ENCODE measurements at places on chromosomes 2 and 18.

DNA sequence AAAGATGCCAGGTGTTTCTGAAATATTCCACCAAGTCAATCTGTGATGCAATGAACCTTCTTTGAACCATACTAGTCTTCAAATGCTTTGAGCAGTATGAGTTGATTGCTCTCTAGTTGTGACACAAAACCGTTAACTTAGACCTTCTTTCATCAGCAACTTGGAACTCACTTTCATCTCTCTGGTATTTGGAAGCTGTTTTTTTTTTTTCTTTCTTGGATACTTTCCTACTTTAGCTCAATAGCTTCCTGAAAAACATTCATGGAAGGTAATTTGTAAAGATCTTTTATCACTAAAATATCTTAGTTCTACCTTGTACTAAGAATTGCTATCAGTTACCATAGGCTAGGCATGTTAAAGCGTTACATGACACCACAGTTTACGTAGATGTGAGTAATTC is 1071.9 kb upstream of the CHAC2 start:
- no peak for DNase-seq

GRCh38 chr2:70330476-70330875 is 28.6 kb upstream of the FAM136A start:
- no peak for DNase-seq

- peak; percentile 46 for DNase-seq
These were observed 1056.6 kb upstream of the CHAC2 start for GRCh38 chr2:52710810-52711618.

DNA sequence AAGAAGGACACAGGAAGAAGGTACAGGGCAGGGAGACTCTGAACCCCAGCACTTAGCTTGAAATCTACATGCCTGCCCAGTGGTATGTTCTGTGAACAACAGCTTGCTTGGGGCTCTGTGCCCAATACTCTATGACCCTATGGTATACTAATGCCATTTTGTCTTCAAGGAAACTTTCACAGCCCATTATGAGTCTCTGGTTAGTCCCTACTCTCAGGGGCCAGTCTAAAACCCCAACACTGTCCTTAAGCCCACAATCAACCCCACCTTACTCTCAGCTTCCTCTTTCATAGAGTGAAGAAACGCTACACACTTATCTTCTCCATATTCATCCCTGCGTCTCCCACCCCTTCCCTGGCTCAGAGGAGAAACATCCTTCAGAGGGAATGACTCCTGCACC is 16.0 kb downstream of the NEB start:
- no peak for DNase-seq

DNA sequence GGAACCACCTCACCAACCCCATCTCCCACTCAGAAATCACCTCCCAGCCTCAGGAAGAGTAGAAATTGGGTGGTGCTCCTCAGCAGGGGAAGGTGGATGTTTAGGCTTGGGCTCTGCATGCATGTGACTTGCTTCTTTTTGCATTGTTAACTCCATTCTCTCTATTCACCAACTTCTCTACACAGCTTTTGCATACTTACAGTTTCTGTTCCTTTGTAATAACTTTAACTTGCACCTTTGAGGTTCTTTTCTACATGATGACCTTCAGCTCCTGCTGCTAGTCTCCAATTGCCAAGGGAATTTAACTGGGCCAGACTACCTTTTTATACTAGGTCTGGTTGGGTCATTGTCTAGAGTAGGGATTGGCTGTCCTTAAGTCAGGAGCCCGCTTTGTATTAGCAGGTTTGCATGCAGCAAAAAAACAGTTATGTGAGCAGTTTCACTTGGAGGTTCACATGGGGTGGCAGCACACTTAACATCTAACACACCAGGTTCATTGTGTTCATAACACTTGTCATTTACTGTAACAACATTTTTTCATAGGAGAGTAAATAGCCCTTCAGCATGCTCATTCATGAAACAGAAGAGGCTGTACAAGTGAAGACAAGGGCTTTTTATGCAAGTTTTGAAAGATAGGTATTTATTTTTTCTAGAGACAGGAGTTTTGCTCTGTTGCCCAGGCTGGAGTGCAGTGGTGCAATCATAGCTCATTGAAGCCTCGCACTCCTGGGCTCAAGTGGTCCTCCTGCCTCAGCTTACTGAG is 12.0 kb downstream of the MRPL35 start:
- DNase-seq = no peak

- DNase-seq = no peak
These were observed 274.8 kb downstream of the SS18 start for GRCh38 chr18:25815659-25816058.

GRCh38 chr18:3741333-3741732 is 291.4 kb downstream of the TGIF1 start:
- DNase-seq = no peak

DNA sequence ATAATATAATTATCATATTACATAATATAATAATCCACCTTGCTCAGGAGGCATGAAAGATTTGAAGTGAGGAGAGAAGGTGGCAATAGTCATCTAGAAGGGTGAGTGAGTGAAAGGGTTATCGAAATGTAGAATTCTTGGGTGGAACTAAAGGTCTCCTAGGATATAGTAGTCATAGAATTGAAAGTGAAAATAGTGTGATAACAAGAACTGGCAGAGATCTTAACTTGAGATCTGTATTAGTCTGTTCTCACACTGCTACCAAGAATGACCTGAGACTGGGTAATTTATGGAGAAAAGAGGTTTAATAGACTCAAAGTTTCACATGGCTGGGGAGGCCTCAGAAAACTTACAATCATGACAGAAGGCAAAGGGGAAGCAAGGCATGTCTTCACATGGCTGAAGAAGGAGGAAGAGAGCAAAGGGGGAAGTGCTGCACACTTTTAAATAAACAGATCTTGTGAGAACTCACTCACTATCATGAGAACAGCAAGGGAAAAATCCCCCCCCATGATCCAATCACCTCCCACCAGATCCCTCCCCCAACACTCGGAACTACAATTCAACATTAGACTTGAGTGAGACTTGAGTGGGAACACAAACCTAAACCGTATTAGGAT is 351.5 kb downstream of the NR4A2 start:
- DNase-seq = no peak

DNA sequence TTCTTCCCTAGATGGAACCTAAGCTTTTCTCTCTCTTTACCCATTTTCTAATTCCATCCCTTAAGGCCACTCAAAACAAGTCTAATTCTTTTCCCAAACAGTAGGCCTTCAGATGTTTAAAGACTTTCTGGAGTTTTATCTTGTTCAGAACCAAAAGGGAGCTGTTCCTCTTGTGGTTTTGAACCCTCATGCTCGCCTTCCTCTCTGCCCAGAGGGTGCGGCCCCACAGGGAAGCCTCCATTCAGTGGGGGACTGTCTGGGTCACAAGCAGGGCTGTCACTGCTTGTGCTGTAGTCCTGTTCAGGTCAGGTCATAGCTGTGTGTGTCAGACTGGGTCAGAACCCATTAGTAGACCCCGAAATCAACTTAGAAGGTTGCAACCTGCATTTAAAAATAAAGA is 56.5 kb downstream of the TET3 start:
- DNase-seq = no peak

GRCh38 chr2:217919781-217920351 is 82.9 kb downstream of the TNS1 start:
- no peak for DNase-seq

- no peak for DNase-seq
These were observed 84.8 kb downstream of the SH3RF3 start for GRCh38 chr2:109213646-109214433.

DNA sequence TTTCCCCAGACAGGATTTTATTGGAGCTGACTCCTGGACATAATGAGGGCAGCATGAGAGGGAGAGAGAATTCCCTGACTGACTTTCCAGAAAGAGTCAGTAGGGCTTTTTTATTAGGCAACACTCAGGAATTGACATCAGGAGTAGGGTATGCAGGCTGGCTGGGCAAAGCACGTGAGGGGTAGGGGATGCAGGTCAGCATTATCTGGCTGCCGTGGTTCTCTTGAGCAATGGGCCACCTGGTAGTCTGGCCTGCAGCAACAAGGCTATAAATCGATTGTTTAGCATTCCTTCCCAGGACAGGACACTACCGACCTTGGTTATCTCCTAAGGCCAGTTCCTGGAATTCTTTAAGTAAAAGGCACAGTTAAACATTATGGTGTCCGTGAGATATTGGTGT is 160.8 kb upstream of the AGAP1 start:
- no peak for DNase-seq

- no peak for DNase-seq
These were observed 8.5 kb upstream of the PAX3 start for GRCh38 chr2:222307143-222307756.

DNA sequence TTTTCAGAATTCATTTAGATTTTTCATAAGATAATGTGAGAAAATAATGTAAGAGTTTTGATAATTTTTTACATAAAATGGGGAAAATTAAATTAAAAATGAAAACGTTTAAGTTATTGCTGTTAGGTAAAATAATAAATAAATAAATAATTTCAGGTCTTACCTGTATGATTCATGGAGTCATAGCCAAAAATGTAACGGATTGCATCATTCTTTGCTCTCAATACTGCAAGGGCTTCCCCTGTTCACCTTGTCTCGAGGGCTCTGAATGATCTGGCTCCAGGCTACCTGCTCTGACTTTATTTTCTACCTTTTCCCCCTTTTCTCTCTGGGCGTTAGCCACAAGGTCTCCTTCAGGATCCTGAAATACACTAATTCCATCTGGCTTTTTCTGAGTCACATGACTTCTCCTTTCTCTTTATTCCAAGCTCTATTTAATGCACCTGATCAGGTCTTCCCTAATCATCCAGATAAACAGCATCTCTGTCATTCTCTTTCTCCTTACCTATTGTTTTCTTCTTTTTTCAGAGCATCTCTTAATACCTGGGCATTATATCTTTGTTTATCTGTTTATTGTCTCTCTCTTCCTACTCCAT is 30.0 kb upstream of the CFAP36 start:
- DNase-seq = no peak

DNA sequence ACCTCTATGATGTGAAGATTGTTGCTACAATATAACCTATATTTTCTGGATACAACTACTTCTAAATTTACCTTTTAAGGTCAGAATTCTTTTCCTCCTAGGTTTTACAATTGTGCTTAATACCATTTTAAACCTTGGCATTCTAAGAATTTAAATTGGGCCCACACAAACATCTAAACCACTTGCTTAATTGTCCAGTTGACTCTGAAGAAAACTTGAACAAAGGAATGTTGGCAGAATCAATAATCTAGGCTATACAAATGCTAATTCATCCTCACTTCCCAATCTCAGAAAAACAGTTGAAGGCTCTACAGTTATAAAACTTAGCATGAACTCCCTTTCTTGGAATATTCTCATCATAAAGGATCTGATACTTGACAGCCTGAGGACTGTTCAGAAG is 84.3 kb downstream of the RPRM start:
- DNase-seq = no peak

DNA sequence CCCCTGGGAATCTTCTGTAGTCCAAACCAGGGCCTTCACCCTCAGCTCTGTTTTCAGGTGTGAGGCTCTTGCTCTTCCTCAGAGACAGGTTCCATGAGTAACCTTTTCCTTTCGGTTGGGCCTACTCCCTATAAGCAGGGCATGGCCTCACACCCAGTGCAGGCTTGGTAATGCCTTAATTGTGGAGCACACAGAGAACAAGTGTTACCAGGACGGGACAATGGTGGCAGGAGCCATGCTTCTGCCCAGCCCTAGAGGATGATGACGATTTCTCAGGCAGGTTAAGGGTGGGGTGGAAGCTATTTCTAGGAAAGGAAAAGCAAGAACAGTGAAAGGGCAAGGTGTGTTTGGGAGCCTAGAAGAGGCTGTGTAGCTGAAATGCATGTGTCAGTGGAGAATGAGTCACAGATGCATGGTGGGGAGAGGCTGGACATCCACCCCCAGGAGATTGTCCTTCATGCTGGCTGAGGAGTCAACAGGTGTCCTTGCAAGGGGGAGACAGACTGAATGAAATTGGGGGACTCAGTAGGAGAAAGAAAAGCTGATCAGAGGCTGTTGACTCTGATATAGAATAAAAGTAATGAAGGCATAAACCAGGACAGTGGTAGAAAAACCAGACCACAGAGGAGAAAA is 22.0 kb upstream of the SERPINB12 start:
- DNase-seq = no peak

DNA sequence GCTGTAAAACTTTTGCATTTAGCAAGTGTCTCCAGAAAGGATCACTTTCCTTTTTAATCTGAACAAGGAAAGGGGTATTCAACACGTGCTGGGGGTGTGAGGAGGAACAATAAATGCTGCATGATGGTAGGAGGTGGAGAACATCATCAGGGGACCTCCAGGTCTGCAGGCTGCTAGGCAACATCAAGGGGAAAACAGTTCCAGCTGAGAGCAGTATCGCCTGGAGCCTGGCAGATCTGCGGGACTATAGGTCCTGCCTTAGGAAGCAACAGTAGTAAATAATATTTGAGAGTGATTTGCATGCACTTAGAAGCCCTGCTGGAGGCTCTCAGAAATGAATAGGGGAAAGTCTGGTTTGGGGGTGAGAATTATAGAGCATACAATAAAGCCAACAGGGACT is 175.6 kb downstream of the SUCLG1 start:
- no peak for DNase-seq

DNA sequence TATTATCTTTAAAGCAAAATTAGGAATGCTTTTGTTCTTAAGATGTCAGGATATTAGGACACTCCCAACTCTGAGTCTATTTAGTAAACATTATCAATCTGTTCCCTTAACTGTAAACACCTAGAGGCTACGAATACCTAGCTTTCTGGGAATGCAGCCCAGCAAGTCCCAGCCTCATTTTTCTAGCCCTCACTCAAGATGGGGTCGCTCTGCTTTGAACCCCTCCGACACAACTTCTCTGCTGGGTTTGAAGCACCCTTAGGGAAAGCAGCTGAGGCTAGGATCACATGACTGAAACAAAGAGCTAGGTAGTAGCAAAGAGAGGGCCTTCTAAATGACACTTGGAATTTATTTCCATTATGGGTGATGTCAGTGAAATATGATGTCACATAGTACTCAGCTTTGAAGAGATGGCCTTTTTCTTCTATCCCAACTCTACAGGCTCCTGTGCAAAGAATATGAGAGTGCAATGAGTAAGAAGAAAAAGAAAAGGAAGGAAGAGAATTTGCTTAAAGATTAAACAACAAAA is 114.7 kb downstream of the CSRNP3 start:
- DNase-seq = no peak

DNA sequence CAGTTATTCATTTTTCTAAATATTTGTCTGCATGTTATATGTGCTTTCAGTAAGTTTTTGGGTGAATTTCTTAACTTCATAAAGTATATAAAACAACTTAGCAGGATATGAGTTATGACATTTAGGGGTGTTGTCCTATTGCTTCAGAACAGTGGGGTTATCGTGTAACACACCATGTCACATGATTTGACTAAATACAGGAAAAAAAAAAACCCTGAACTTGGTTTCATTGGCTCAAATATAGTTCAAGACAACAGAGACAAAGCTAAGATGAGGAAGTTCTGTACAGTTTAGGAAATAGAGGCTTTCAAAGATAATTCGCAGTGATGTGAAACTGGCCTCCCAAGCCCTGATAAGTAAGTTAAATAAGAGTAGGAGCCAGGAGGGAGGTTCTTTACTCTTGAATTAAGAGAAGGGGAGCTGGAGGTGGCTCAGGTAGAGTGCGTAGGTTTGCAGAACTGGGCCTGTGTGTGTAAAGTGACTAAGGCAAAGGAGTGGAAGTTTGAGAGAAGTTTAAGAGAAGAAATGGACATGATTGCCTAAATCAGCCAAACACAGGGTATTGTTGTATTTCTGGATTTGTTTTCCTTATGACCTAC is 53.9 kb downstream of the LIMS1 start:
- no peak for DNase-seq

GRCh38 chr2:226002438-226002837 is 602.9 kb downstream of the NYAP2 start:
- DNase-seq = no peak

GRCh38 chr2:9897846-9898245 is 53.6 kb upstream of the GRHL1 start:
- no peak for DNase-seq

All from cerebellum (tissue), 4 donors.